ENCODE measurements at places on chromosomes 12 and 14. TPM values are rescaled to one million over a fixed set of nuclear protein-coding genes. Genes with fewer than 3 reads are reported as not detected.
A peak's percentile ranks its signal among the peaks of the same experiment; 100 is the strongest.

GRCh38 chr12:132213359-132214160 is 69.3 kb downstream of the NOC4L start:
- no peak for DNase-seq

DNA sequence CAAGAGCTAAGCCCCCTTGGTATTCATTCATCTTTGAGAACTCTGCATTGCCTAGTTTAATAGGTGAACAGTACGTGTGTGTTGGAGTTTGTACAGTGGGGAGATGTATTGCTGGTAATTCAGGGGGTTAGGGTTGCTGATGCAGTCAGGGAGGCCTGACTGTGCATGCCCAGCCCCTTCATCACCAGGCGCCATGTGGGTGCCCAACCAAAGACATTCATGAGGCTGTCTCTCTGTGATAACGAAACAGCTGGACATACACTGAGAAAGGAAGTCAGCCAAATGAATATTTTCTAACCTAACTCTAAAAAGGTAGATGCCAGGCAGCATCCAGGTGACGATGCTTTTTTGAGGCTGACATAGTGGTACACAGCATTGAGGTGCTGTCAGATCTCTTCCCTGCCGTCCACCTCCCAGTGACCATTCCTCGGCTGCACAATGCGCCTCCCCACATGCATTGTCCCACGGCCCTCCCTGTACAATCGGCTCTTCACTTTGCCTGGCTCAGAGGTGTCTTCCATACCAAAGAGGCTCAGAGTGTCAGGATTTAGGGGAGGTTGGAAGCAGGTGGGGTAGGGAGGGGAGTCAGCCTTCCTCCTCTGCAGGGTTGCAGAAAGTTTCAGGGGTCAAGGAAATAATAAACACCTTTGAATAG is 19.0 kb downstream of the EML1 start:
- DNase-seq = no peak

- DNase-seq = no peak
These were observed 3.5 kb downstream of the PKP2 start for GRCh38 chr12:32893043-32893442.

DNA sequence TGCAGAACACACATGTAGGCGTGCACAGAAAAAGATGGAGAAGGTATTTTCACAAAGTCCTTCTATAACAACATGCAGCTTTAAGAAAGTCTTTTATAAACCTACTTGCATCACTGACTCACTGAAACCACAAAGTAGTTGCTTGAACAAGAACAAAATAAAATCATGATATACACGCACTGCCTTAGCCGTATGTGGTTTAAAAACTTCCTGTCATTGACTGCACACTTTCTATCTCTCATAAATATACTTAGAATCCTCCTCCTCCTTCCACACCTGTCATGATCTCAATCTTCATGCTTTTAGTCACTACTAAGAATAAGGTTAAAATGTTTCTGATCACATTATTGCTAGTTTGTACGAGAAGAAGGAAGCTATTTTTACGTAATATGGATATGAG is 31.8 kb upstream of the RAD51AP1 start:
- peak; percentile 73 for DNase-seq

DNA sequence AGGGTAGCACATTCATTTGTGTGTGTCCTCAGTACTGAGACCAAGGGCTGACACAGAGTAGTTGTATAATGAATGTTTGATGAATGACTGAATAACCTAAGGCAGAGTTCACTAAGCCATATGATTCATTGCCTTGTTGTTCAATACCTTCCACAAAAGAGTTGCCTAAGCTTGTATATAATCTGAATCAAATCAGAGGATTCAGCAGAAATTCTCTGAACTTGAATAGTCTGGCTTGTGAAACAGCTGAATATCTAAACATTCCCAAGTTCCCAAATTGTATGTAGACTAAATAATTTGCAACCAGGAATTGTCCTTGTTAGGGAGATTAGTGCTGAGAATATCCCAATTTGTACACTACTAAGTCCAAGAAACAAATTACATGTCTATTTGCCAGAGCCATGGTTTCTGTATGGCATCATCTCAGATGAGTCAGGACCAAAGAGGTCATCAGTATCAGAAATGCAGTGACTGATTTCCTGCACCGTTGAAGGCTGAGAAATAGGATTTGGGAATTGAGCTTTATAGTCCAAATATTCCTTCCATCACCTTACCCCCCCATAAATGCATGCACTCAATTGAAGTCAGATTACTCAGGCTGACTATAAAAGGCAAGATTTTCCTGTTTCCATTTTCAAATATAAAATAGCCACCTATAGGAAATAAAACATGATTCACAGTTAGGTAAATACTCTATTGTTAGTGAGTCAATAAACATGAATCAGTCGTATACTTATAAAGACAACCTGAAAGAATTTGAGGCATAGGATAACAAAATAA is 168.7 kb downstream of the PHLDA1 start:
- no peak for DNase-seq

- peak; percentile 38 for DNase-seq
These were observed 44.1 kb downstream of the PSEN1 start for GRCh38 chr14:73180385-73180805.

The PLBD1 gene
- total RNA-seq = not detected
